ENCODE measurements at places on chromosomes 3 and 15.

- no peak for DNase-seq
Observed at GRCh38 chr3:159850481-159850880, 138.2 kb upstream of the IL12A start.

GRCh38 chr15:70165716-70166284 is 68.1 kb upstream of the TLE3 start:
- DNase-seq, result no peak

- no peak for DNase-seq
Observed at GRCh38 chr3:25592510-25592968, 72.2 kb downstream of the TOP2B start.

GRCh38 chr15:44250566-44251205 is 37.8 kb upstream of the GOLM2 start:
- no peak for DNase-seq

GRCh38 chr15:75349851-75350588 is 3.2 kb downstream of the NEIL1 start:
- no peak for DNase-seq

- no peak for DNase-seq
Observed at GRCh38 chr3:98897701-98898100, 3.8 kb downstream of the DCBLD2 start.

DNA sequence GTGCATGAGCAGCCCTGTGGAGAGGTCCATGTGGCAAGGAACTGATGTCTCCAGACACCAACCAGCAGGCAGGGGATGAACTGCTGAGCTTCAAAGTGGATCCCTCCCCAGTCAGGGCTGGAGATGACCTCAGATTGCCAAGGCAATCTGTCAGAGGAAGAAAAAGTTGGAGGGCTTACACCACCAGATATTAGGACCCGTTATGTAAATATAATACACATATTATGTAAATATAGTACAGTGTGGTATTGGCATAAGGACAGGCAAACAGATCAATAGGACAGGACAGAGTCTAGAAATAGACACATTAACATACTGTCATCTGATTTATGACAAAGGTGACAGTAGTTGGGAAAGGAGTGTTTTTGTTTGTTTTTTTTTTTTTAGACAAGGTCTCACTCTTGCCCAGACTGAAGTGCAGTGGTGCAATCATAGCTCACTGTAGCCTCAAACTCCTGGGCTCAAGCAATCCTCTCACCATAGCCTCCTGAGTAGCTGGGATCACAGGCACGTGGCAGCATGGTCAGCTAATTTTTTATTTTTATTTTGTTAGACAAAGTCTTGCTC is 18.0 kb upstream of the RAB7A start:
- no peak for DNase-seq

- no peak for DNase-seq
Observed at GRCh38 chr15:74328331-74329056, 39.0 kb downstream of the CYP11A1 start.

- no peak for DNase-seq
Observed at GRCh38 chr3:108103040-108103751, 12.4 kb upstream of the CD47 start.

GRCh38 chr3:171796625-171797264 is 13.5 kb downstream of the PLD1 start:
- no peak for DNase-seq

DNA sequence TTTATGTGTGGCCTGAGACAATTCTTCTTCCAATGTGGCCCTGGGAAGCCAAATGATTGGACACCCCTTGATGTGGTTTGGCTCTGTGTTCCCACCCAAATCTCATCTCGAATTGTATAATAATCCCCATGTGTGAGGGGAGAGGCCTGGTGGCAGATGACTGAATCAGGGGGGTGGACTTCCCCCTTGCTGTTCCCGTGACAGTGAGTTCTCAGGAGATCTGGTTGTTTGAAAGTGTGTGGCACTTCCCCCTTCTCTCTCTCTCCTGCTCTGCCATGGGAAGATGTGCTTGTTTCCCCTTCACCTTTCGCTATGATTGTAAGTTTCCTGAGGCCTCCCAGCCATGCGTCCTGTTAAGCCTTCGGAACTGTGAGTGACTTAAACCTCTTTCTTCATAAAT is 60.1 kb upstream of the PARL start:
- no peak for DNase-seq

GRCh38 chr15:74337607-74338211 is 29.7 kb downstream of the CYP11A1 start:
- no peak for DNase-seq

DNA sequence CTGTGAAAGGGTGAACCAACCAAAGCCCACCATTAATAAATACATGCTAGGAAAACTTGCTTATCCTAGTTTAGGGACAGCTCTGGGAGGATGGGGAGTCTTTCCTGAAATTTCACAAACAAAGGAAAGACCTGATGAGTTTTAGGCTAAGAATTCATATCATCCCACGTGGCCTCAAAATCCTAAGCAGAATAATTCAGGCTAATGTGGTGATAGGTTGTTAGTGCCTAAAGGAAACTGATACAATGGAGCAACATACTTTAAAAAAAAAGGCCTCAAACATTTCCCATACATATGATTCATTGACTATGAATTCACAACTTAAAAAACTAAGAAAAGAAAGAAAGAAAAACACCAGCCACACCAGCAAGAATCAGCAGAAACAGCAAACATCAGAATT is 126.9 kb upstream of the CNTN4 start:
- DNase-seq, result no peak

- no peak for DNase-seq
Observed at GRCh38 chr3:87855211-87855610, 203.6 kb downstream of the CGGBP1 start.

- no peak for DNase-seq
Observed at GRCh38 chr3:160213191-160213590, 12.0 kb upstream of the C3orf80 start.
